ENCODE measurements at places on chromosomes 16 and 17. TPM values are rescaled to one million over a fixed set of nuclear protein-coding genes. Genes with fewer than 3 reads are reported as not detected.

Gene CPHXL2
- total RNA-seq = not detected

Gene DHX8
- 35.6 TPM for total RNA-seq

Gene EVPLL
- total RNA-seq = not detected

Gene IGFBP4
- total RNA-seq = 111 TPM

Gene KRT34
- 1.00 TPM for total RNA-seq

Gene PRSS36
- 0.25 TPM for total RNA-seq

Gene CRHR1
- total RNA-seq = not detected

Gene SCGB1C2
- total RNA-seq = not detected

Gene SMIM5
- not detected for total RNA-seq

Gene TEDC2
- 14.5 TPM for total RNA-seq

Gene GP1BA
- total RNA-seq = 0.05 TPM

Gene ADAMTS18
- 29.9 TPM for total RNA-seq

Gene TMIGD1
- not detected for total RNA-seq

Gene TBC1D3L
- not detected for total RNA-seq

Gene KRTAP4-5
- total RNA-seq = not detected

Gene GRIN2A
- total RNA-seq = 0.67 TPM

Gene CACNG4
- total RNA-seq = not detected

Gene GAS2L2
- total RNA-seq = not detected

Gene HOXB7
- total RNA-seq = 45.3 TPM

Gene HOXB3
- total RNA-seq = 8.5 TPM

Gene ADAD2
- total RNA-seq = not detected

Gene PLCG2
- total RNA-seq = 11.8 TPM
